ENCODE measurements at places on chromosomes 16 and 17. TPM values are rescaled to one million over a fixed set of nuclear protein-coding genes. Genes with fewer than 3 reads are reported as not detected.

- peaks cover 8% of the 10 kb centered on the region for H3K4me1 ChIP-seq
- H3K27ac ChIP-seq, result no peak overlapping the region
- no peaks in the 10 kb centered on the region for H3K27me3 ChIP-seq
- no peak for DNase-seq
- no peak overlapping the region for H3K4me3 ChIP-seq
These were observed 8.5 kb downstream of the CHTF8 start for GRCh38 chr16:69123910-69124309.

GRCh38 chr17:29163563-29163962 is 16.6 kb downstream of the MYO18A start:
- no peaks in the 10 kb centered on the region for H3K36me3 ChIP-seq
- no peak overlapping the region for H3K27ac ChIP-seq
- H3K4me1 ChIP-seq, result peaks cover under 1% of the 10 kb centered on the region
- DNase-seq, result no peak

DNA sequence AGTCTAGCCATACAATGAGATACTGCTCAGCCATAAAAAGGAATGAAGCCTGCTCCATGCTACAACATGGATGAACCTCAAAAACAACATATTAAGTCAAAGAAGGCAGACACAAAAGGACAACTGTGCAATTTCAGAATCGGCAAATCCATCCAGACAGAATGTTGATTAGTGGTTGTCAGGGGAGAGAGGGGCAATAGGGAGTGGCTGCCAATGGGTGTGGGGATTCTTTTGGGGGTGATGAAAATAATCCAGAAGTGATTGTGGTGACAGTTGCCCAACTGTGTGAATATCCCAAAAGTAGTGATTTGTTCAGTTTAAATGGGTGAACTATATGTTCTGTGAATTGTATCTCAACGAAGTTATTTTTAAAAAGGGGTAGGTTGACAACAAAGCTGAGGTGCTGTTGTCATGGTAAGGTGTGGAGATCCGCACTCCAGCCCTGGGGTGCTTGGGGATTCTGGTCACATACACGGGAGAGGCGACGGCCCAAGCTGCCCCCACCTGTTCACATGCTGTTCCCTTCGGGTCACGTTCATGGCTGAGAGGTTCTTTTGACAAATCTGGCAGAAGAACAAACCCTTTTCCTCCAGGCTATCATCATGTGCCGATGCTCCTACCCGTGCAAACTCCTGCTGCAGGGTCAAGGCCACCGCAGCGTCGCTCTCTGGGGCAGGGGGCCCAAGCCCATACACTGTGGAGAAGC is 9.6 kb downstream of the SLX4 start:
- no peak overlapping the region for H3K27ac ChIP-seq
- H3K4me3 ChIP-seq, result no peak overlapping the region
- peaks cover 5% of the 10 kb centered on the region for H3K36me3 ChIP-seq
- no peaks in the 10 kb centered on the region for H3K4me1 ChIP-seq

DNA sequence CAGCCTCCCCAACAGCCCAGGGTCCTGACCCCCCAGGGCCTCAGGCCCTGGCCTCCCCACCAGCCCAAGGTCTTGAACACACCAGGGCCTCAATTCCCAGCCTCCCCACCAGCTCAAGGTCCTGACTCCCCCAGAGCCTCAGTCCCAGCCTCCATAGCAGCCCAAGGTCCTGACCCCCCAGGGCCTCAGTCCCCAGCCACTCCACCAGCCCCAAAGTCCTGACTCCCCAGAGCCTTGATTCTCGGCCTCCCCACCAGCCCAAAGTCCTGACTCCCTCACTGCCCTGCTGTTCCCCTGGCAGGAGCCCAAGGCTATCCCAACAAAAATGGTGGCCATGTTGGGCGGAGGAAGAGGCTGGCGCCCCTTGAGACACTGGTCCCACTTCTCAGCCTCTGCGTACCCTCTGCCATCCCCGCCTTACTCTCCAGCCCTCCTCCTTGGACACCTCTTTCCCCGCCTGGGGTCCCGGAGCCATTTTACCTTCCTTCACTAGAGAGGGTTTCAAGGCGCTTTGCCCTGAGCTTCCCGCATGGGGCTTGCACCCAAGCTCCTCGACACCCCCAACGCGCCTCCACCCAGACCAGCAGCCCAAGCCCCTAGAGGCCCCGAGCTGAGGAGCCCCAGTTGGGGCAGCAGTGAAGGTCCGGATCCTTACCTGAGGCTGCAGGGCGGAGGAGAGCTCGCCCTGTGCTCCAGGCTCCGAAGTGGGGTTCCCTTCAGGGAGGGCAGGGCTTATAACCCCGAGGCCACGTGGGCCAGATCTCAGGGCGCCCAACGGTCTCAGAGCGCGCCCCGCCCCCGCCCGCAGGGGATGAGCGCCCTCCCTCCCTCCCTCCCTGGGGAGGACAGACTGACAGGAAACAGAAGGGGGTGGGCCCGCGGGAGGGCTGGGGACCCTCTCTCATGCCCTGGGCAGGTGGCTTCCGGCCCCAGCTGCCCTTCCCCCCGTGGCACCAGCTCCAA is 3.5 kb upstream of the TSPOAP1 start:
- H3K27me3 ChIP-seq, result no peaks in the 10 kb centered on the region
- H3K36me3 ChIP-seq, result no peaks in the 10 kb centered on the region
- no peaks in the 10 kb centered on the region for H3K4me1 ChIP-seq
- H3K27ac ChIP-seq, result peak overlapping the region; percentile 44
- peak; percentile 86 for DNase-seq
- H3K4me3 ChIP-seq, result peak overlapping the region; percentile 50

- H3K4me1 ChIP-seq, result no peaks in the 10 kb centered on the region
- H3K27me3 ChIP-seq, result no peaks in the 10 kb centered on the region
- H3K27ac ChIP-seq, result no peak overlapping the region
- no peak for DNase-seq
- peaks cover 20% of the 10 kb centered on the region for H3K36me3 ChIP-seq
- no peak overlapping the region for H3K4me3 ChIP-seq
These were observed 9.8 kb upstream of the IL17C start for GRCh38 chr16:88628512-88628974.

DNA sequence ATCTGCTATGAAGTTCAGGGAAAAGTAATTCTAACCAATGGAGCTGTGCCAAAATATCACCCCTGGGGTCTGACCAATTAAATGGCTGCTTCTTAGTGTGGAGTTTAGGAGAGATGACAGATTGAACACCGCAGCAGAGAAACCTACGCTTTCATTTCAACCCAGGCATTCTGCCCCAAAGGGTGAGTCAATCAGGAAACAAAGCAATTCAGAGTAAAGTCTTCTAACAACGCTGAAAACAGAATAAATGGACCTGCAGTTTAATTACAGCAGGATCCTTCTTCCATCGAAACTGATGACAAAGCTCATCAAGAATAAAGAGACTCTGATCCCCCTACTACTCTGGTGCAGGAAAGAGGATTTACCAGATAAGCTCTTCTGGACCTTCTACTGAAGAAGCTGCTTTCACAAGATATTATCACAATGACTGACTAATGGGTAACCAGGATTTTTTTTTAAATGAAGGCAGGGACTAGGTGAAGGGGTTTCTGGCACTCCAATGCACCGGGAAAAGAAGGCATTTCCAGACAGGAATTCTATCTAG is 16.7 kb downstream of the RFFL start:
- DNase-seq, result no peak
- H3K36me3 ChIP-seq, result no peaks in the 10 kb centered on the region
- no peaks in the 10 kb centered on the region for H3K27me3 ChIP-seq
- peak overlapping the region; percentile 1 for H3K27ac ChIP-seq

The IRX5 gene
- total RNA-seq, result not detected

The KRT28 gene
- not detected for total RNA-seq

The KRTAP3-1 gene
- total RNA-seq, result not detected

The RAB37 gene
- total RNA-seq, result 5.3 TPM

Measured in right lobe of liver (tissue), 6 donors.